ENCODE measurements at places on chromosomes 7 and 10.

DNA sequence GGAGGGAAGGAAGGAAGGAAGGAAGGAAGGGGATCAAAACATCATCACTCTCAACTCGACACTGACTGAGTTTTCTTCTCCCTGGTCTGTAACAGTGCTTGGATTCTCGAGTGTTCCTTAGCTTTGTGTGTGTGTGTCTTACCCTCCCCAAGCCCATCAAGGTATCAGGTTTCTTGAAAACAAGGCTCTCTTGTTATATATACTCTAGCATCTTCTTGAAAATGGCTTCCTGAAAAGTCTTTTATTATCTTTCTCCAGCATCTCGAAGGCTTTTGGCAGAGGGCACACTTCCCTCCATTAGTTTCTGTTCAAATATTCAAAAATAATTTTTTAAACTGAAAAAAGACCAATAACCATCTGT lies 13.4 kb downstream of the SERPINE1 start:
- no peak for DNase-seq

DNA sequence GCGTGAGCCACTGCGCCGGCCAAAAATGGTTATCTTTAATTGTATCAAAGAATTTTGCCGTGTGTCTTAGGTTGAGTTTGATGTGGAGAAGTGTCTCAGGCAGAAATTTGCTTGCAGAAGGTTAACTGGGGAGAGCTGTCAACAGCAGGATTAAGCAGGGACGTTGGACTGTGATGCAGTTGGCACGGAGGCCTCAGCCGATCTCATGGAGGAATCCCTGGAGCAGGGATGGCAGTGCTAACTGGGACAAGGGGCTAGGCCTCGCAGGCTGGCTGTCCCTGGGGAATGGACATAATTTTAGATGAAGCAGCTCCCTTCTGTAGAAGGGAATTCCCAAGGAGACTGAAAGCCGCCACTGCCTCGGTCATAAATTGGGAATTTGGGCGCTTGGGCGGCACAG lies 12.3 kb upstream of the KIF5B start:
- no peak for DNase-seq

GRCh38 chr10:110591760-110592159 lies 24.3 kb downstream of the SMC3 start:
- no peak for DNase-seq

GRCh38 chr10:79475877-79476276 lies 30.5 kb upstream of the ZCCHC24 start:
- no peak for DNase-seq

DNA sequence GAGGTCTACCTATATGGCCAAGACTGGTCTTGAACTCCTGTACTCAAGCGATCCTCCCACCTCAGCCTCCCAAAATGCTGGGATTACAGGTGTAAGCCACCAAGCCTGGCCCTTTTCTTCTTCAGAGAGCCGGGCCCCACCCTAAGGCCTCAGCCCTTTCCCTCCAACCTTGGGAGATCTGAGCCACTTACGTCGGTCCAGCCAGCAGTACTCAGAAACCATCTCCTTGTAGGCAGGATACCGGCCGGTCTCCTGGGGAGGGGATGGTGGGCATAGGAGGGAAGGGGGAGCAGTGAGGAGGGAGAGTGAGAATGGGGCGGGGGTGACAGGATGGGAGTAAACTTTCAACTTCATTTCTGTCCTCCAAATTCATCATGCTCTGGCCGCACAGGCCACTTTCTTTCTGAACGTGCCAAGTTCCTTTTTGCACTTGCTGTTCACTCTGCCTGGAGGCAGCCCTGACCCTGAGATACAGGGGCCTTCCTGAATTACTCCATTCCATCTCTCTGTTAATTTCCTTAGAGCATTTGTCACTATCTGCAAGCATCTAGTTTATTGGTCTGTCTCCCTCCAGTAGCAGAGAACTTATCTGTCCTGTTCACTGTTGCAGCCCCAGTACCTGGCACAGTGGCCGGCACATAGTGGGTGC lies 10.4 kb downstream of the PDZD7 start:
- no peak for DNase-seq

- no peak for DNase-seq
Observed at GRCh38 chr10:69789164-69789576, 12.5 kb upstream of the COL13A1 start.

DNA sequence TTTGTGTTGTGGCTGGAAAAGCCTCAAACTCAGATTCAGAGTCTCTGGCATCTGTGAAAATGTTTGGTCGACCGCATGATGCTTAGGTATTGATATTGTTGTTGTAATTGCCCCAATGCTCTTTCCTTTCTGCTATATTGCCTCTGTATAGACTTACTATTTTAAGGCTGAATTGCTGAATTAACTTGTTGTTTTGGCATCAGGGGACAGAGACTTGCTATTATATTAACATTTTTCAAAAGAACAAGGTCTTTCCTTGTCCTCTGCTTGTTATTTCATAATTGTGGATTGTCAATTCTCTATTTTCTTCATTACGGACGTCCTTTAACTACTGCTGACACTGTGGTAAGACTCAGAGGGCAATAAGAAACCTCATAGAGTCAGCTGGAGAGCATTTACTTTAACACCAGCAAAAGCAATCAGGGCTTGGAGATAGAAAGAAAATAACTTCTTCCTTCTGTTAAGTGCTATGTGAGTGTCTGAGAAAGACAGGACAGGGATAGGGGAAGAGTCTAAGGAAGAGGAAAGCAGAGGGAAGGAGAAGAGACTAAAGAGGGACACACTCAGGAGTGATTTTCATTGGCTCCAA lies 17.6 kb downstream of the CPED1 start:
- no peak for DNase-seq

DNA sequence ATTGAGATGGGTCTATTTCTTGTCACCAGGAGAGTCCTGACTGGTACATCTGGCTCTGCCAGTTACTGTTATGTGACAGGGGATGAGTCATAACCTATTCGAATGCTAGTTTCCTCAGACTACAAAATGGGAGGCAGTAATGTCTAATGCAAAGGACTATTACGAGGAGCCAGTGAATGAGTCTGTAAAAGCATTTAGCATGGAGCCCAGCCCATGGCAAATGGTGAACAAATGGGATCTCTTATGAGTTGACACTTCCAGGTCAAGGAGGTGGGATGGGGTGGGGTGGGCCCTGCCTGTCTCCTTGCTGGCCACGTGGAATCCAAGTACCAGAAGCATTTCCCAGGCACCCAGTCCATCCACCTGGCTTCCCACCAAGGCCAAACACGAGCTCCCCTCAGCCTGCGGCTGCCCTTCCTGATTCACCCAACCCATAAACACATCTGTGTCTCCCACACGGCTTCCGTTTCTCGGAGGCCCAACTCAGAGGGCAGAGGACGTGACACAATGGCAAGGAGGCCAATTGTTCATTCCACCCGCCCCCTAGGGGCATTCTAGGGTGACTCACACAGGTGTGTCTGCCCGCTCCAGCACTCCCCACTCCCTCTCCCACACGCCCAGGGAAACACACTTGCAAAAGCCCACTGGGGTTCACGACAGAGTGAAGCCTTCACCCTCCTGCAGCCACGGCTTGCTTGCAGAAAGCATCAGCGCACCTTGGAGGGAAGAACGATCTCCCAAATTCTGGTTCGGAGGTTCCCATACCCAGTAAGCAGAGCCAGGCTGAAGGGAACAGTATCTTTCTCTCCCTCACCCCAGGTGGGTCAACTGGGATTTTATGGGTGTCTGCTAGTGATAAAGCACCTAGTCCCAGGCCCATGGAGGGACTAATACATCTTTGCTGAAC lies 109.8 kb downstream of the SH3PXD2A start:
- no peak for DNase-seq

DNA sequence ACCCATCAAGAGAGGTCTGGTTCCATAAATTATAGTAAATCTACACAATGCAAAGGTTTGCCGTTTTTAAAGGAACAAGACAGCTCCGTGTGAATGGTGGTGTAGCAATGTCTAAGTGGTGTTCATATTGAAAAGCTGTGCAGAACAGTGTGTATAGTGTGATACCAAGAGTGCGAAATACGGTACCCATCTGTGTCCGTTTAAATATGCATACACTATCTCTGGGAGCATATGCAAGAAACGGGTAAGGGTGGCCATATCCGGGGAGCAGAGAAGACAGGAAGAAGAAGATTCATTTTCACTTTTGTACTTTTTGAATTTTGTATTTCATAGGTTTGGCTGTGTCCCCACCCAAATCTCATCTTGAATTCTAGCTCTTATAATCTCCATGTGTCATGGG lies 102.0 kb downstream of the CCDC3 start:
- no peak for DNase-seq

- no peak for DNase-seq
Observed at GRCh38 chr7:23129036-23129435, 23.5 kb downstream of the KLHL7 start.

- DNase-seq: no peak
Observed at GRCh38 chr10:71214641-71215559, 2.5 kb downstream of the UNC5B start.

GRCh38 chr7:71633551-71634008 lies 501.6 kb downstream of the GALNT17 start:
- no peak for DNase-seq

GRCh38 chr10:125521721-125522680 lies 161.0 kb downstream of the TEX36 start:
- no peak for DNase-seq

GRCh38 chr7:128231021-128231420 lies 10.1 kb upstream of the LEP start:
- DNase-seq: no peak

DNA sequence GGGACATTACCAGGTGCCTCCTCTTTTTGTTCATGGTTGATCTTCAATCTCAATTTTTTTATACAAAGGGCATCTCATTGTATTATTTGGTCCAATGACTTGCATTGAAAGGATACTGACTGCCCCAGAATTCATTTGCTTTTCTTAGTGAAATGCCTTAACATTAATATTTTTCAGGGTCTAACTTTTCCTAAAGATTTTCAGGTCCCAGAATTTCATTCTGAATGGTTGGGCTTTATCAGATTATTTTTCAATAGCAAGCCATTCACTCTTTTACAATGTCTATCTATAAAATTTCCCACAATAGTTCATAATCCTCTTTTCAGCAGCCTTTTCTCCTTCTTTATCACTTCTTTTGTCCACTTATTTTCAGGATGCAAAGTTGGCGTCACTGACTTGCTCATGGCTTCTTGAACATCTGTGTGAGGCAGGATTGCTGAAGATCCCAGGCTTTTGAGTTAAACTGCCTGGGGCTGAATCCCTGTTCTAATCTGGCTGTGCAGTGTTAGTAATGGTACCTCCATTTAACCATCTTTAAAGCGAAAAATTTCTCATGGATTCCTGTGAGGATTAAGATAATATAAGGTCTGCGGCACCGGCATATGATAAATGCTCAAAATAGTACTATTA lies 131.7 kb upstream of the HDAC9 start:
- DNase-seq: no peak

DNA sequence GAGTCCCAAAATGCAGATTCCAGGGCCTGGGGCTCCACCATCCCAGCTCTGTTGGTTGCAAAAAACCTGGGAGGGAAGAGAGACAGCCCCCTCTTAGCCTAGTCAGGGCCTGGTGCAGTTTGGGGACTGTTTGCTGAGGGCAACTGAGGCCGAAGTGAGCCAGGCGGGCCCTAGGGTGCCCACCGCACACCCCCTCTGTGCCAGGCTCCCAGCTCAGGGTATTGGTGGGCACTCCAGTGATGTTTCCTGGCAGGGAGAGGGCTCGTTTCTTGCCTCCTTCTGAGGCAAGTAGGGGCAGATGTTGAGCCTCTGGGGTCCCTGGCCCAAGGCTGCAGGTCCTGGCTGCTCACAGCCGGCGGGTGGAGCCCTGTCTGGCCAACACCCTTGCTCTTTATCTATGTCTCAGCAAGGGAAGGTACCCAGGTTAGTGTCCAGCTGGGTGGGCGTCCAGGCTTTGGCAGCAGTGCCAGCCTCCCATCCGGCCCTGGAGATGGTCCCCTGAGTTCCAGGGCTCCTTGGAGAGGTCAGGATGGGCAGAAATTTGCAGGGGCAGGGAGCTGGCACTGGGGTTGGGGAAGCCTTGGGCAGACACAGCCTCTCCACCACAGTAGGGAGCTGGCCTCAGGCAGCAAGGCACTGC lies 37.8 kb downstream of the KCTD7 start:
- DNase-seq: no peak

- DNase-seq: no peak
Observed at GRCh38 chr10:78455811-78456210, 422.1 kb downstream of the RPS24 start.

DNA sequence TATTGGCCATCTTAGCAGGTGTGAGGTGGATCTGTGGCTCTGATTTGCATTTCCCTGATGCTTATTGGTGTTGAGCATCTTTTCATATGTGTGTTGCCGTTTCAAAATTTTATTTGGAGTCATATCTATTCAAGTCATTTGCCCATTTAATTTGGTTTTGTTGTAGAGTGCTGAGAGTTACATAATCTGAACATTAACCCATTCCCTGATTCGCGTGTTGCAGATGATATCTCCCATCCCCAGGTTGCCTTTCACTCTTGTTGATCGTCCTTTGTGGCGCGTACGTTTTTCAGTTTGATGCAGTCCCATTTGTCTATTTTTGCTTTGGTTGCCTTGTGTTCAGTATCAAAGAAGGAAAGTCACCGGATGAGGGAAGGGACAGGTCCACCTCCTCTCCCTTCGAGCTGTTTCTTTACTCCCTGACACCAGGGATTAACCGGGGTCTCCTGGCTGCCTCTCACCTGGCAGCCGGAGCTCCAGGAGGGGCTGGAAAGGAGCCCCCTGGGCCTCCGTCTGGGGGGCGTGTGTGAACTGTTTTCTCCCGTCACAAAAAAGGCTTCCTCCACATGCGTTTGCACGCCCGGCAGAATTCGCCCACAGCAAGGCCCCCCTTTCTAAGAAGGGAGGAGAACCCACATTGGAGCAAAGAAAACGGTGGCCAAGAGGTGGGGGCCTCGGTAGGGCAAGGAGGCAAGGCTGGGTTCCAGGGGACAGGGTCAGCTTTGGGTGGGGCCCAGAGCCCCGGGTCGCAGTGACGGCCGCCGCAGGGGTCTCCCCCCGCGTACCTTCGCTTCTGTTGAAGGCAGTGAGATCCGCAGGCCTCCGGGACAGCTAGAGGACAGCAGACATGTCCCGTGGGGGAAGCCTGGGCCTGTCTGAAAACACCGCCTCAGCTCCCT lies 8.3 kb downstream of the MNX1 start:
- DNase-seq: no peak

DNA sequence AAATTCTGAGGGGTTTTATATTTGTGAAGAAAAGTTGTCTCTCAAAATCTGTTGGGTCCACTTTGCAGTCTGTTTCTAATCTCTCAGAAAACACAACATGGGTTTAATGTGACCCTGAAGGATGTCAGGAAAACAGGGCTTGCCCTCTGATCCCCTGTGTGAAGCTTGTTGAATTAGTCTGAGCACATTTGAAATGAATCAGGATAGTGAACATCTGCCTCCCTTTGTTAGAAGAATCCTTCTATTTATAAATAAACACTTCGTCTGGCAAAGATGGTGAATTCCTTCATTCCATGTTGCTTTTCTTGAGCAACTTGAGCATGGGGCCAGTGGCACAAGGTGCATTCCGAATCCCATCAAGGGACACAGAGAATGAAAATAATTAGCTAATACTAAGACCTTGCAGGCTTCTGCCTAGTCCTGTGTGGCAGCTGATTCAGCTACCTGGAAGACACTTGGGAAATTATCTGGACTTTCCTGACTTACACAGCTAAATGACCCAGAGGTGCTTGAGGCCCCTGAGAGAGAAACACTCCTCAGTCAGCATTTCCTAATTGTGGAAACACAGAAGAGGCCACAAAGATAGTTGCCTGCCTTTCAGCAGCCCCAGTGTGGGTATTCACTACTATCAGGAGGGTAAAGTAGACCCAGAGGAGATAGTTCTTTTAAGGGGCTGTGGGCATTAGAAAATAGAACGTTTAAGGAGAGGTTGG lies 305.5 kb downstream of the C7orf25 start:
- no peak for DNase-seq

GRCh38 chr10:3484306-3485056 lies 300.5 kb downstream of the KLF6 start:
- DNase-seq: no peak

- DNase-seq: no peak
Observed at GRCh38 chr10:637221-637620, 52.2 kb downstream of the DIP2C start.
